ENCODE measurements at places on chromosomes 4 and X. TPM values are rescaled to one million over a fixed set of nuclear protein-coding genes. Genes with fewer than 3 reads are reported as not detected.

The MAGEC3 gene
- not detected for total RNA-seq

The PNMA3 gene
- total RNA-seq, result 0.97 TPM

The VEGFD gene
- not detected for total RNA-seq

The PNCK gene
- 1.5 TPM for total RNA-seq

The CT55 gene
- not detected for total RNA-seq

DNA sequence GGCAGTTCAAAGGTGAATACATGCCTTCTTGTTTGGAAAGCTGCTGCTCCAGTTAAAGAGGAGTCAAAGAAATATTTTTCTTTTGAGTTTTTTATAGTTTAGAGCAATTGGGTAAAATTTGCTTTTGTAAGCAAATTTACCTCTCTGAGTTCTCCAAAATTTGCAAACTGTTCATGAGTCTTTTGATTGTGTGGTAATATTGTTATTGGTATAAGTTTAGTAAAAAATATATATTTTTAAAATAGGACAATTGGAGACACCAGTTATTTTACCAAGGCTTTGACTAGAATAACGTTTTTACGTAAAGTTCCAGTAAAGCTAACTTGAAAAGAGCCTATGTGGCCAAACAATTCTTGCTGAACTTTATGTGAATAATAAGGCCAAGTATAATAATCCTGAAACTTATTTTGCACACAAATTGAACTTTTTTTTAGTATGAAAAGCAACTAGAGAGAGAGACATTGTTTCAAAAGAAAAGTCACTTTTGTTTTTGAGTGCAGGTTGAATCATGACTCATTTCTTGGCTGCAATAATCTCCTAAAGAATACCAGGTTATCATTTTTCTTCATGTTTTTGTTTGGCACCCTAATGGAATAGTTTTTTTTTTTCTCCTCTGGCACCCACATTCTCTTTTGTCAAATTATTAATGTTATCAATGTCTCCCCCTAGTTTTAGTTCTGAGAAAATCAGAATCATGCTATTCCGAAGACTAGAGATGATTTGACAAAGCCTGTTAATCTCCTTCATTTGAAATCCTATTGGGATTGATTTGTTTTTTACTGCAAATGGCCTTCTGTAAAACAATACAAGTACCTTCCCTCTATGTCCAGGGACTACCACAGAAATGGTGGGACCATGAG, 57.1 kb downstream of the UGT2B10 start:
- H3K27me3 ChIP-seq, result no peaks in the 10 kb centered on the region
- no peaks in the 10 kb centered on the region for H3K36me3 ChIP-seq
- no peak overlapping the region for H3K27ac ChIP-seq
- H3K4me1 ChIP-seq, result no peaks in the 10 kb centered on the region
- H3K4me3 ChIP-seq, result no peak overlapping the region
- no peak for DNase-seq

DNA sequence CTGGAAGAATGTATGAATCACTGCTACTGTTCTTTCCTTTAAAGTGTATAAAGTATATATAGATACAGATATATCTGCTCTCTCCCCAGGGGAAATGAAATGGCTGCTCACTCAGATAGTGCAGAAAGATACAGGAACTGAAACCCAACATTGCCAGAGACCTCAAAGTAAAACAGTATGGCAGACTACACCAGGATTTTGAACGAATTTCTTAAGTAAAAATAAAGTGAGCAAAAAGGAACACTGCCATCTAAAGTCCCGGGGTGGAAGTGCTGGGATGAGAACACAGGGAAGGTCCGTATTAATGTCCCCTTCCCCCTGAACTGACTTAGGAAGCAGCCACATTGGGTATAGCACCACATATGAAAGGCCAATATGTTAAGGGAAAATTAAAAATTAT, 93.4 kb downstream of the TMA16 start:
- H3K4me1 ChIP-seq, result no peaks in the 10 kb centered on the region
- no peak overlapping the region for H3K4me3 ChIP-seq
- no peaks in the 10 kb centered on the region for H3K36me3 ChIP-seq
- DNase-seq, result no peak
- H3K27ac ChIP-seq, result no peak overlapping the region

- H3K27ac ChIP-seq, result peak overlapping the region; percentile 10
- no peak overlapping the region for H3K4me3 ChIP-seq
- no peaks in the 10 kb centered on the region for H3K36me3 ChIP-seq
- no peak for DNase-seq
- H3K4me1 ChIP-seq, result no peaks in the 10 kb centered on the region
- H3K27me3 ChIP-seq, result no peaks in the 10 kb centered on the region
These were observed 134.2 kb downstream of the EIF4E start for GRCh38 chr4:98794565-98795205.

GRCh38 chrX:45743081-45743533, 542.4 kb upstream of the DIPK2B start:
- H3K27me3 ChIP-seq, result no peaks in the 10 kb centered on the region
- no peak overlapping the region for H3K27ac ChIP-seq
- no peak for DNase-seq

DNA sequence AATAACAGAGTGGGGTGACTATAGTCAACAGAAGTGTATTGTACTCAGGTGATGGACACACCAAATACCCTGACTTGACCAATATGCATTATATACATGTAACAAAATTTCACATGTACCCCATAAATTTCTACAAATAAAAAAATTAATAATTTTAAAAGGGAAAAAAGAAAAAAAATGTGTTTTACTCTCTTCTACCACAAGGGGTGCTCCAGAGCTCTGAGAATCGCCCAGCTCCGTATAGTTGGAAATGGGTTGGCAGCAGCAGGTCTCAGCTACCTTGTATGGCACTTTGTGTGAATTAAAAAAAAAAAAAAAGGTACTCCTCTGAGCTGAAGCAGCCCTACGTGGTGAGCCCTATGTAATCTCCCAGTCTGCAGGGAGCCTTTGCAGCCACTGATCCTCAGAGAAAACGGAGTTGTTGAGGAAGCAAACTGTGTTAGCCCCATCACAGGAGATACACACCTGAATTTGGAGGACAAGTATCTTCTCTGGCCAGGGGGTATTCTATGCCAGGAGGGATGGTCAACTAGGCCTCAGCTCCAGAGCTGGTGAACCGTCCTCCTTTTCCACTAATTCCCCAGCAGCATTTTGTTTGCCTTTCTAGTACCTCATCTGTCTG, 17.2 kb upstream of the POLA1 start:
- no peak for DNase-seq
- H3K27me3 ChIP-seq, result no peaks in the 10 kb centered on the region
- no peak overlapping the region for H3K4me3 ChIP-seq
- no peaks in the 10 kb centered on the region for H3K4me1 ChIP-seq
- H3K27ac ChIP-seq, result no peak overlapping the region
- no peaks in the 10 kb centered on the region for H3K36me3 ChIP-seq

GRCh38 chr4:154312246-154312645, 179.4 kb downstream of the DCHS2 start:
- H3K4me3 ChIP-seq, result no peak overlapping the region
- no peak overlapping the region for H3K27ac ChIP-seq
- H3K27me3 ChIP-seq, result no peaks in the 10 kb centered on the region

DNA sequence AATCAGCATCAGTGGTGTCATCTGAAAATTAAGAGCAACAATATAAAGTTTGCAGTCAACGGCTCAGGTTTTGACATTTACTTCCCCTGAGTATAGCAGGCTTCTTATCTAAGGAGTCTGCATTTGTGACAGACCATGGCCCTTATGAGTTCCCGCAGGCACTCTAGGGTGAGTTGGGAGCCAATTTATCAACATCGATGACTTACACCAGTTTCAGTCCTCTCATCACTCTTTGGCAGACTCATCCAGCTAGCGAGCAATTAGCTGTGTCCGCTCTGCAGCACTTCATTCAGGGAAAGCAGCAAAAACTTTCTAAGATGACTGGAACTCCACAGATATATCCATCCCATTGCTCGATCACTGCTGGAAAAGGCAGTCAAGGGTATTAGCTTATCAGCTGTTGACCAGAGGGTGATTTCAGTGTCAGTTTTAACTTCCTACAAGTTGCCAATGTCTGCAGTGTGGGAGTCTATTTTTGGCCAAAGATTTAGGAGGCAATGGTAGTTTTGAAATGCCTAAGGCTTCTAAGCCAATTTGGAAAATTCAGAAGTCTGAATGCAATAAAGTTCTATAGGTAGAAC, 625.1 kb upstream of the TENM3 start:
- H3K36me3 ChIP-seq, result no peaks in the 10 kb centered on the region
- H3K4me1 ChIP-seq, result no peaks in the 10 kb centered on the region
- no peaks in the 10 kb centered on the region for H3K27me3 ChIP-seq
- DNase-seq, result no peak
- no peak overlapping the region for H3K4me3 ChIP-seq

DNA sequence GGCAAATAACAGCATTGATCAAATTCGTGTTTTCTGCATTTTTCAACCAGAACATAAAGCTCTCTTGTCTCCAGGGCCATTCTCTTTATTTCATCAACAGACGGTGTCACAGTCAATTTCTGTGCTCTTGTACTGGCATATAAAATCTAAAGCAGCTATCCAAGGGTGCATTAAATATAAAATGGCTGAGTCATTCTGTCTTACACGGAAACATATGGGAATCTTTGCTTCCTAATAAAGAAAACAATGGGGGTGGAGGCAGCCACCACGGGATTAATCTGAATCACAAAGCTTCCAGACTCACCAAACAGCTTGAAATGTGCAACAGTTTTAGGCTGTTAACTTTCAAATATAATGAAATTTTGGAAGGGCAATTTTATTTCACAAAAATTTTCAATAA, 132.6 kb downstream of the IL15 start:
- DNase-seq, result no peak
- no peak overlapping the region for H3K27ac ChIP-seq

- no peaks in the 10 kb centered on the region for H3K36me3 ChIP-seq
- H3K4me3 ChIP-seq, result no peak overlapping the region
- no peaks in the 10 kb centered on the region for H3K27me3 ChIP-seq
- H3K27ac ChIP-seq, result no peak overlapping the region
- H3K4me1 ChIP-seq, result no peaks in the 10 kb centered on the region
- DNase-seq, result no peak
These were observed 54.1 kb upstream of the ARHGAP24 start for GRCh38 chr4:85420831-85421230.

GRCh38 chr4:116531870-116532269, 553.5 kb downstream of the TRAM1L1 start:
- H3K27me3 ChIP-seq, result no peaks in the 10 kb centered on the region
- H3K4me3 ChIP-seq, result no peak overlapping the region
- no peak overlapping the region for H3K27ac ChIP-seq

DNA sequence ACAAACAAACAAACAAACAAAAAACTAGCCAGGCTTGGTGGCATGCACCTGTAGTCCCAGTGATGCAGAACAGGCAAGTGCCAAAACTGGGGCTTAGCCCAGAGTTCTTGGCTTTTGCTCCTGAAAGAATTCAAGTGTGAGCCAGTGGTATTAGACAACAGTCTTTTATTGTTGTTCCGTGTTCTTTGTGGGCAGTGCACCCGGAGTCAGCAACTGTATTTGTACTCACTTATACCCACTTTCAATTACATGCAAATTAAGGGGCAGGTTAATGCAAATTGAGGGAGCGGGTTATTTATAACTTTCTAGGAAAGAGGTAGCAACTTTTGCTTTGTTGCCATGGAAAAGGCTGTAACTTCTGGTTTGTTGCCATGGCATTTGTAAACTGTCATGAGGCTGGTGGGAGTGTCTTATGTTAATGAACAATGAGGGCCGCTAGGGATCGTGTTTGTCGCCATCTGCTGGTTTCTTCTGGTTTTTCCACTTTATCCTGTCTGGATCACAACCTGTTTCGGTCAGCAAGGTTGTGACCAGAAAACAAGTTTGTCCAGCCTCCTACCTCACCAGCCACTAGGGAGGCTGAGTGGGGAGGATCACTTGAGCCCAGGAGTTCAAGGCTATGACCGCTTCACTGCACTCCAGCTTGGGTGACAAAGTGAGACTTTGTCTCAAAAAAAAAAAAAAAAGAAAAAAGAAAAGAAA, 88.8 kb upstream of the ESX1 start:
- no peaks in the 10 kb centered on the region for H3K36me3 ChIP-seq
- no peaks in the 10 kb centered on the region for H3K27me3 ChIP-seq
- H3K4me3 ChIP-seq, result no peak overlapping the region
- H3K4me1 ChIP-seq, result no peaks in the 10 kb centered on the region
- no peak for DNase-seq
